NB4 (cell line): ENCODE measurements at places on chromosomes 16 and 17.

DNA sequence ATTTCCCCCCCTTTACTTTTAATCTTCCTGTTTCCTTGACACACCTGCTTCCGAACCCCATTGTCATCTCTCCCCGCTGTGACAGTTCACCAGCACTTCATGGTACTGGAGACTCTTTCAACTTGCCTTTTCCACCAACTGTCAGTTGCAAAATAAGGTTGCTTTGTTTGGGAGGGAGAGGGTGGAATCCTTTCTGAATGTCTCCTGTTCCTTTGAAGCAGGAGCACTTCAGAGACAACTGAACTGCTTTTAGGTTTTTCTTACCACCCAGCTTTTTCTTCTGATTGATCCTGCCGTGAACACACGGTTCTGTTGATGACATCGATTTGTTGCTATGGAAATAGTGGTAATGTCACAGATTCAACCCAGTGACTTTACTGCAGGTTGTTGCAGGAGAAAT, 42.0 kb downstream of the RPA1 start:
- DNase-seq = no peak

- peak; percentile 51 for DNase-seq
These were observed 29.0 kb downstream of the IL21R start for GRCh38 chr16:27430923-27431484.

GRCh38 chr16:23406546-23407240, 46.3 kb downstream of the COG7 start:
- DNase-seq = no peak

- DNase-seq = peak; percentile 45
These were observed 565 bp downstream of the DDX52 start for GRCh38 chr17:37642681-37643080.

- DNase-seq = no peak
These were observed 42.6 kb downstream of the TRARG1 start for GRCh38 chr17:1322014-1322428.

DNA sequence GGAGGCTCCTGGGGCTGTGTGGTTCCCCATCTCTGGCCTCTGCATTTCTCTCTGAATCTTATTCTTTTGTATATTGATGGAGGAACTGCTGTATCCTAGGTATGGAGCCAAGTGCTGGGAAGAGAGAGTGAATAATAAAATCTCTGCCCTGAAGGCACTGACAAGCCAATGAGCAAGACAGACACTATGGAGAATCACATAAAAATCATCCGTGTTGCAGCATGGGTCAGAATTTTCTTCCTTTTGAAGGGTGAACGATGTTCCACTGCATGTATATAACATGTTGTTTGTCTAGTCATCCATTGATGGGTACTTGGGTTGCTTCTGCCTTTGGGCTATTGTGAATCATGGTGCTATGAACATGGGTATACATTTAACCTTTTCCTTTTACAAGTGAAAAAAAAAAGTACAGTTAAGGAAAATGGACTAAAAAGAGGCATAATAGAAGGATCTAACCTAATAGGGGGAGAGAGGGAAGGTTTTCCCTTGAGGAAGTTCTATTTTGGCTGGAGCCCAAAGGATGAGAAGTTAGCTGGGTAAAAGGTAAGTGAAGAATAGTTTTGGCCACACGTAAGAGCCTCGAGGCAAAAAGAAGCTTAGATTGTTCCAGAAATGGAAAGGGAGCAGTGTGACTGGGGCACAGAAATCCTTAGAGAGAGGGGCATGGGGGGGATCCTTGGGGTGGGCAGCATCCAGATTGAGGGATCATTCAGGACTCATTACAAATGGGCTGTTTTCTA, 32.3 kb upstream of the GNA13 start:
- DNase-seq = no peak

DNA sequence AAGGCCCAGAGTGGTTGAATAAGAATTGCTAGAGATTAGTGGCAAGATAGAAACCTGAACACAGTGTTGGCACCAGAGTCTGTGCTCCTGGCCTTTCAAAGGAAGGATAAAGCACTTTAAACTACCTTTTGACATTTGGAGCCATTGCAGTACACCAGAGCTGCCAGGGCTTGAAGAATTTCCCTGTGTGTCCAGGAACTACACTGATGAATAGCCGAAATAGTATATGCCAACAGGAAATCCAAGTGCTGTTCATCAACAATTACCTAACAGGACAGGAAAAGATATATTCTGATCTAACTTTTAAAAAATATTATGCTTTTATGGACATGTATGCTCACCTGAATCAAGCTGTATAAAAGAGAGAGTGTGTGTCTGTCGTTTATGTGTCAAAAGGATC, 5.1 kb downstream of the HEATR6 start:
- DNase-seq = no peak

DNA sequence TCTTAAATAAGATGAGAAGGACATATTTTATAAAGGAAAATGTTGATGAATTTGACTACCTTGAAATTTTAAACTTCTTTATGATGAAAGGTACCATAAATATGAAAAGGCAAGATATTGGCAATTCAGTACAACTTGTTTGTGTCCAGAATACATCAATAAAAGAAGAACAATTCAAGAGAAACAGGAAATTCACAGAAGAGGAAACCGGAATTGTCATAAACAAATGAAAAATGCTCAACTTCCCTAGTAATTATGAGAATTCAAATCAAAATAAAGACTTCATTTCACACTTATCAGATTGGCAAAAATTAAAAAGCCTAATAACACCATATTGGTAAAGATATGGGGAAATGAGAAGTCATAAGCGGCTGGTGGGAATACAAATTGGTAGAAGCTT, 54.3 kb downstream of the WSB1 start:
- no peak for DNase-seq

DNA sequence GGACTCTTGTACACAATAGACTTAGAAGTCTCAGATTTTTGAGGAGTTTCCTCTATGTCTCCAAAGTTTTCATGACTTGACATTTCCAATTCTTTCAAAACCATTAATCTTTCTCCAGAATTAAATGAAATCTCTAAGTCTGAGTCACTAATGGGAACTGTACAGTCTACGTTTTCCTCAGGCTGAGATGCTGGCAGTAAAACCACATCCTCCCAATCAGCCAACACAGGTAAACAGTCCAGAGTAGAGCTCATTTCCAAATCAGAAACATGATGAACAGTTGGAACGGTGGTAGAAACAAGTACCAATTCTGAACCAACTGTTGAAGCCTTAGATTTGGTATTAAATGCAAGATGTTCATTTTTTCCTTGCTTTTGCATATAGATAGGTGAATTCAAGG, 7.9 kb downstream of the ERI2 start:
- no peak for DNase-seq

GRCh38 chr17:2361010-2361760, 23.9 kb downstream of the SGSM2 start:
- DNase-seq = no peak

GRCh38 chr16:53922807-53923571, 219.0 kb downstream of the FTO start:
- DNase-seq = no peak

DNA sequence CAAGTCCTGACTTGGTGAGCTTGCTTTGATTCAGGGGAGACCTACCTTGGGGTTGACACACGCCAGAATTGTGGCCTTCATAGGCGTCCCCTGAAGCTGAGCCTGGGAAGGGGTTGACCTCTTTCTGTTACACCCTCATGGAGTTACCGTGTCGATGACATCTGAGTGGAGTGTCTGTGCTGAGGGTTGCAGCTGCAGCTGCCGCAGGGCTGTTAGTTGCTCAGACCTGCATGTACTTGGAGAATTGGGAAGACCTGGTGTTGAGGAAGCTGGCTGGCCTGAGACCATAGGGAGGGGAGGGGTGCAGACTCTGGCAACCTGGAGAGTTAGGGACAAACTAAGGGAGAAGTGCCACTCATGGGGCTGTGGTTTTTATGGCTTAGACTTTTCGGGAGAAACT, 9.6 kb downstream of the GSE1 start:
- no peak for DNase-seq

DNA sequence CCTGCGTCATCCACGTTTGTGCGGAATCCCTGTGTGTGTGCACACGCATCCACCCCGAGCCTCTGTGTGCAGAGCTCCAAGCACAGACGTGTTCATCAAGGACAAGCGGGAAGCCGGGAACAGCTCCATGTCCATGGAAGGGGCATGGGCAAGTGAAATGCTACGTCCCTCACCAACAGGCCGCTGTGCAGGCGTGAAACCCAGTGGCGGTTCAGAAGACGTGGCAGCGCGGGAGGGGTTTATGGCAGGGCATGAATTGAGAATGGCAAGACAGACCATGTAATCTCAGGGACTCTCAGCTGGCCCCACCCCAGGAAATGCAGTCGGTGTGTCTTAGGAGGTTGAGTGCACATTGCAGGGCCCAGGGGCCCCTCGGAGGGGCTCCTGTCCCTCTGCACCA, 52.7 kb downstream of the TBC1D16 start:
- no peak for DNase-seq

DNA sequence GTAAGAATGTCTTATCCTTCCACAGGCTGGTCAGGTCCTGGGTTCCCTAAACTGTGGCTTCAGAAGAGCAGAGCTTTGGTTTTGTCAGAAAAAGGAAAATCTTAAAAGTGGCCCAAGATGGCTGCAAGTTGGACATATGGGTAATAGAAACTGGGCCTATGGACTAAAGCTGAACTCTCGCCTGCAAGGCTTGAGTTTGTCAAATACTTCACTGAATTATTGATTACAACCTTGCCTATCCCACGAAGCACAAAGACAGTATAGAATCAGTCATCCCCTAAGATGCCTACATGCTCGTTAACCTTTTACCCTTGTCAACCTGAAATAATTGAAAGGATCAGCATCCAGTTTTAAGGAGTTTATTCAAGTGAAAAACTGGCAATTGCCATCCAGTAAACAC, 20.7 kb downstream of the RNF112 start:
- no peak for DNase-seq

GRCh38 chr16:3573146-3573815, 3.9 kb downstream of the NLRC3 start:
- DNase-seq = no peak

GRCh38 chr17:77475016-77475976, 334.5 kb downstream of the SEC14L1 start:
- peak; percentile 88 for DNase-seq

- DNase-seq = no peak
These were observed 191.4 kb downstream of the ZNF423 start for GRCh38 chr16:49664221-49665215.

- peak; percentile 69 for DNase-seq
These were observed 6.6 kb upstream of the IGFBP4 start for GRCh38 chr17:40436636-40437035.

DNA sequence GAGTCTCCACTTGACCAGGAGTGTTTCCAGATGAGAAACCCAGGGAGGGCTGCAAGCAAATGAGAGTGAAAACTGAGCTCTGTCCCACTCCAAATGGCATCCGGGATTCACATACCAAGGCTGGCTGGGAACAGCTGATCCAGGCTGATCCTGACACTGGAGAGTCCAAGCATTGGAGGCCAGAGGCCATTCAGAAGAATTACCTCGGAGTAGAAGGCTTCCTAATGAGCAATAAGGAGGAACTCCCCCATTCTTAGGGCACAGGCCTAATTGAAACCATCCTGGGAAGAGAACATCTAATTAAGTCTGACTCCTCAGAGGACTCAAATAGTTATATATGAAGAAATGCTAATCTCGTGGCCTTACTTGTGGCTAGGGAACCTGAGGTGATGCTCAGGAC, 142.8 kb downstream of the PRKCA start:
- DNase-seq = no peak

DNA sequence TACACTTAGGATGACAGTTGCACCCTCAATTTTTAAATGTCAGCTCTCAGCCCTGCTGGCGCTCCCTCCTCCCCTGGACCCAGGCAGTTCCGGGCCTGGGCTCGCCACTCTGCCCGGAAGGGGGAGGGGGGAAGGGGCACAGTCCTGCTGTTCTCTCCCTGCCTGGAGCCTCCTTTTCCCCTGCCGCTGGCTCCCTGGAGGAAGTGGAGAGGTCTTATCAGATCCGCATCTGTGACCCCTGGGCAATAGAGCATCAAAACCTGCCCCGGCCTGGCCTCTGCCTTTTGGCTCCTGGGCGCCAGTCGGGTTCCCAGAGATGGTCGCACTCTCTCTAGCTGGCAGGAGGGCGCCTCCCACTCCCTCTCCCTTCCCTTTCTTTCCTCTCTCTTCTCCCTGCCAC, 149.3 kb downstream of the IRF8 start:
- DNase-seq = no peak

DNA sequence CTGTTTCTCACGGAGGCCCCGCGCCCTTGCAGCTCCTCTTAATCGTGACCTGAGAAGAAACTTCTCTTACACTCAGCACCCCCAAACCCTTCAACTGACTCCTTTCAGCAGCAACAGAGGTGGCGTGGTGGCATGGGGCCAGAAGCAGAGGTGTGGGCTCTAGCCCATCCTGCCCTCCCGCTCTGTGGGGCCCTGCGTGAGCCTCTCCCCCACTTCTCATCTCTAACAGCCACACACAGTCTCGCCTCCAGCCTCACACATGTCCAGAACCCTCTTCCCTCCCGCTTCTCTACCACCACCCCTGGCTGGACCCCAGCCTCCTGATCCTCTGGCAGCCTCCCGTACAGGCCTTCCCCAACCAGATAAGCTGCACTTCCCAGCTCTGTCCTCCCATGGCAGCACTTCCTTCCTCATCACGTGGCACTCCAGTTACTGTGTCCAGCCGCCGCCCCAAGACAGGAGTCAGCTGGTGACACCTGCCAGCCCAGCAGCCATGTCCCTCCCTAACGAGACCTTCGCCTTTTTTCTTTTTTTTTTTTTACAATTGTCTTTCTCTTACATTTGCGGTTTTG, 30.5 kb downstream of the NSMCE1 start:
- DNase-seq = peak; percentile 27

DNA sequence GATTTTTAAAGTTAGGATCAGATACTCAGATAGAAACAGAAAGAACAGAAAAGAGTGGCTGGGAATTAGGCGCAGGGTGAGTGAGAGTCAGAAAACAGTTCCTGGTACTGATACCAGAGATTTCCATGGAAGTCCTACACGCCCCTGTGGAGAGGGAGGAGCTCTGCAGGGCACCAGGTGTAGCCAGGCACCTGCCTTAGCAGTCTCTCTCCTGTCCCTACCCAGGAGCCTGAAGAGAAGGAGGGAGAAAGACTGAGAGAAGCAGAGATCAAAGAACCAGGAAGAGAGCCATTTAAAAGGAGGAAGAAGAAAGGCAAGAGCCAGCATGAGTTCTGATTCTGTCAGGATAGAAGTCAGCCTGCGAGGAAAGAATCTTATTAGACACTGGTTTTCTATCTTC, 65.0 kb downstream of the CBLN1 start:
- DNase-seq = no peak
